ENCODE measurements at places on chromosomes 7 and 10. TPM values are rescaled to one million over a fixed set of nuclear protein-coding genes. Genes with fewer than 3 reads are reported as not detected.

Gene WAC
- 56.5 TPM for total RNA-seq

- no peak for DNase-seq
Observed at GRCh38 chr10:70683940-70684339, 11.6 kb downstream of the ADAMTS14 start.

GRCh38 chr10:97228775-97229157 is 43.0 kb upstream of the SLIT1 start:
- DNase-seq: no peak

Gene OR6V1
- not detected for total RNA-seq

- DNase-seq: no peak
Observed at GRCh38 chr7:151206914-151207313, 3.4 kb downstream of the H2BK1 start.

- DNase-seq: no peak
Observed at GRCh38 chr7:31705377-31705776, 18.4 kb downstream of the PPP1R17 start.

GRCh38 chr10:73800560-73801252 is 10.7 kb downstream of the NDST2 start:
- no peak for DNase-seq

Data from bronchial epithelial cell (primary cell).